NCI-H1417 (cell line): ENCODE measurements at places on chromosomes 16 and 17.

DNA sequence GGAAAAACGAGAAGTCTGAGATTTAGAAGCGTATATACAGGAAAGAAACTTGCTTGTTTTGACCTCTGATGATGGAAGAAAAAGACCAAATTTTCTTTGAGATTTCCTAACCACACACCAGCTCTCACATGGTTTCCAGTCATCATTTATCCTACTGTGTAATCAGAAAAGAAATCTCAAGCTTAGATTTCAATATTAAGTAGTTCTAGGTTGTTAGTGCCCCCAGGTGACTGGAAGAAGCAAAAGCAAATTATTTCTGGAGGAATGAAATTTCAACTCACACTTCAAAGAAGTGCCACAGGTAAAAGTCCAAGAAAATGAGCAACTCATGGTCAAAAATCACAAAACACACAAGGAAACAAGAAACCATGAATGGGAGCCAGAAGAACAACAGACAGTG, 51.8 kb upstream of the KDM6B start:
- no peak for DNase-seq

DNA sequence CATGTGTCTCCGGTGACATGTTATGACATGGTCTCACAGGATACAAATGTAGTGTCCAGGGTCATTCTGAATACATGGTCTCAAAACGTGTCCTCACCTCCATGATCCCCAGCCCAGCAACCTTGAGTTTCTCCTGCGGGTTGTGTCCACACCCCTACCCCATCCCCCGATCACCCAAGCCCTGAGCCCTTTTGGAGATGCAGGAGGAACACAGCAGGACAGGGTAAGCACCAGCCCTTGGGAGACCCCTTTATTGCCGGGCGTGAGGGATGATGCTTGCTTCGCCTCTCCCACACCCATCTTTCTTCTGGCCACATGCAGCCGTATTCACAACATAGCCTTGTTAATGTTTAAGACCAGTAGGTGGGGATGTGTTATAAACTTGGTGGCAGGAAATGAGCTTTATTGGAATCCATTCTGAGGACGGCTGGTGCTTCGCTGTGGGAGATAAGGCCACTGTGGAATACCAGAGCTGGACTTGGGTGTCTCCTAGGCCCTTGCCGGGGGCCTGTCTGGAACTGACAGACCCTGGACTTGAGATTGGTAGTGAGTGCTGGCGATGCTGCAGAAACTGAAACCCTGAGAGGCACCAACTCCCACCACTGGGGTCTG, 5.5 kb downstream of the TMEM132E start:
- DNase-seq = peak; percentile 15

- no peak for DNase-seq
Observed at GRCh38 chr17:53630638-53631037, 192.1 kb upstream of the KIF2B start.

DNA sequence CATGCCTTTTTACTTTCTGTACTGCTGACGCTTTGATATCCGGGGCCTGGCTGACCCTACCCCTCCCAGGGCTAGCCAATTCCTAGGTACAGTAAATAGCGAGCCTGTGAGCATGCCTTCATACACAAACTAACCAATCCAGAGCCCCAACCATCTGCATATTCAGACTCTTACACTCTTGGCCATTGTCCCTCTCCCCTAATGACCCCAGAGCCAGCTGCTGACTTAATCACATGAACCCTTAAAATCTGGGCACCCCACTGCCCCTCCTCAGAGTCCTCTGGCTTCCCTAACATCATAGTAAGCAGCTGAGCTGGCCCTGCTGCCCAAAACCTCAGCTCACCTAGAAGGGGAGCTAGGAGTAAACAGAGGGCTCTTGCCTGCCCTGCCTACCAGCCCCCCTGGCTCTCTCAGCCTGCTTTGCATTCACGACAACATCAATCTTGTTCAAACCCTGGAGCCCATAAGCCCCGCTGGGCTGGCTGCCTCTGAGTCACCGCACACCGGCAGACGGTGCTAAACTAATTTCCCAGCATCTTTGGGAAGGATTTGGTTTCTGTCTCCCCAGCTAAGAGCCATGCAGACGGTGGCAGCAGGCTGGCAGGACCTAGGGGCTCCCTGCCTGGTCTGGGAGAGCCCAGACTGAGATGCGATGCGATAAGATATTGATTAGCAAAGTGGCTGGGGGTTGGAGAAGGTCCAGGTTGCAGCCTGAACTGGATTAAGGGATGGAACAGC, 63.2 kb downstream of the CLEC19A start:
- DNase-seq = no peak

GRCh38 chr16:50653633-50654519, 27.2 kb downstream of the SNX20 start:
- no peak for DNase-seq

GRCh38 chr16:71711789-71712188, 12.7 kb downstream of the PHLPP2 start:
- no peak for DNase-seq

DNA sequence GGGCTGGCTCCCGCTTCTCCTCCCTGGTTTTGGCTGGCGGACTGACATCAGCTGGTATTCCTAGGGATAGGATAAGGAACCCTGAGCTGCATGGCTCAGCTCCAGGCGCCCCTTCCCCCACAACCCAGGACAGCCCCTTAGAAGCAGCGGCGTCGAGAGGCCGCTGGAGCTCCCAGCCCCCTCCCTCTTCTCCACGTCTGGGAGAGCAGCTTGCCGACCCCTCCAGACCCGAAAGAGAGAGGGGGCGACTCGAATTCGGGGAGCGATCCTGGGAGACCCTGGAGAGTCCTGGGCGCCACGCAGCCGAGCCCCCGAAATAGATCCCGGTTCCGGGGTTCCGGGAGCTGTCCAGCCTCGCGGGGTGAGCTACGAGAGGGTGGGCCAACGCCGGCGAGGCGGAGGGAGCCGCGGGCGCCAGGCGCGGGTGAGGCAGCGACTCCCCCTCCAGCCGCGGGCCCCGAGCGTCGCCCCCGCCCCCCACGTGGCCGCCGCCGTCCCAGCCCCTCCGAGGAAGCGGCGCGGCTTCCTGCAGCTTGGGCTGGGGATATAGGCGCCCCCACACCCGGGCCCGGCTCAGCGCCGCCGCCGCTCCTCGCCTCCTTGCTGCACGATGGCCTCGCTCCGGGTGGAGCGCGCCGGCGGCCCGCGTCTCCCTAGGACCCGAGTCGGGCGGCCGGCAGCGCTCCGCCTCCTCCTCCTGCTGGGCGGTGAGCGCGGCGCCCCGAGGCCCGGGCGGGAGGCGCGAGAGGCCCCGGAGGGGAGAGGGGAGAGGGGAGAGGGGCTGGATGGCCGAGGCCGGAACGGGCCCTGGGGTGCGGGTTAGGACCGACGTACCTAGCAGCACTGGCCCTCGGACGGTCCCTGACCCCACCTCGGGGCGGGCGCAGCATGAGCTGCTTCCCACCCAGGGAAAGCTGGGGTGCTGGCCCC, at the start of gene RAMP2:
Gene RAMP2, plus strand, starts transcription at position 576 of the 930 bp plus-strand sequence. Its CDS starts 35 bp downstream, at position 611.
- peak; percentile 90 for DNase-seq

DNA sequence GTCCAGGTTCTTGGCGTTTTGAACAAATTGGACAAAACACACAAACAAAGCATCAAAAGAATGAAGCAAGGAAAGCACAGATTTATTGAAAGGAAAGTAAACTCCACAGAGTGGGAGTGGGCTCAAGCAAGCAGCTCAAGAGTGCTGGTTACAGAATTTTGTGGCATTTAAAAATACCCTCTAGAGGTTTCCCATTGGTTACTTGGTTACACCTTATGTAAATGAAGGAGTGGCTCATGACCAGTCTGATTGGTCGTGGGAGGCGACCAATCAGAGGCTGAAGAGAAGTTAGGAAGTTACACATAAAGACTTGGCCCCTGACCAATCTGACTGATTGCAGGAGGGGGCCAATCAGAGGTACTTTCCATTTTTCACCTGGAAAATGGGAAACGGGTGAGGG, 1373.8 kb upstream of the GOT2 start:
- no peak for DNase-seq

GRCh38 chr16:47979616-47980182, 176.1 kb downstream of the ABCC12 start:
- no peak for DNase-seq

GRCh38 chr17:75371339-75371738, 34.1 kb downstream of the GRB2 start:
- no peak for DNase-seq

- DNase-seq = no peak
Observed at GRCh38 chr17:28491860-28492259, 14.3 kb upstream of the FOXN1 start.

- no peak for DNase-seq
Observed at GRCh38 chr16:88813269-88814143, 1.8 kb upstream of the APRT start.

DNA sequence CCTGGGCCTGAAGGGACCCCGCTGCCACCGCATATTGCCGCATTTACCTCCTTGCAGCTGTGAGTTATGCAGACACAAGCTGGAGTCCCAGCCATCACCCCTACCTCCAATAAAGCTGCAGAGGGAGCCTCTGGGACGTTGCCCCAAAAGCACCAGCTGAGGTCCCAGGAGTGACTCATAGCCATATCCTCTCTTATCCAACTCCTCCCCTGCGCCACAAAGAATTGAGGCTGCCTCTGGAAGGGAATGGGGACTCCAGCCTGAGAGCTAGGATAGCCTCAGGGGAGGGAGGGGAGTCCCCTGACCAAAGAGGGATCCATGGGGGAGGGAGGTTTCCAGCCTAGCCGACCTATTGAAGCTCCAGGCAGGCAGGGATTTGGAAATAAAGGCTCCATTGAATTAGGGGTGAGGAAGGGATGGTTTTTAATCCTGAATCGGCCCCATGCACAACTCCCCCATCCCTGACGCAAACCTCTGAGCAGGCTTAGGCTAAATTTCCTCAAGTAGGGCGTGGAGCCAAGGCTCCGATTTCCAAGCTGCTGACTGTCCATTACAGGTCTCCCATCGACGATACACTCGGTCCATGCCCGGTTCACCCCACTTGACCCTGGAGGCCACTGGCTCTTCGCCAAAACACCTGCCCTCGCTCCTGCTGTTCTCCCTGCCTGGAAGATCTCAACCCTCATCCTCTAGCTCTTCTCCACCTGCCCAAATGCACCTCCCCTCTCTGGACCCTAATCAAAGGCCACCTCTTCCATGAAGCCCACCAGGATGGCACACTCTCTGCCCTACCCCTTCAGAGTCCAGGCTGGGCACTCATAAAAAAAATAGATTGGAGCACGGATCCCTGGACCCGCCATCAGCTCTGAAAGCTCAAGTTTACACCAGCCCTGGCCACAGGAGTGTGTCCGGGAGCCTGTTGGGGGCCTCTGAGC, 27.5 kb downstream of the PIMREG start:
- DNase-seq = no peak

DNA sequence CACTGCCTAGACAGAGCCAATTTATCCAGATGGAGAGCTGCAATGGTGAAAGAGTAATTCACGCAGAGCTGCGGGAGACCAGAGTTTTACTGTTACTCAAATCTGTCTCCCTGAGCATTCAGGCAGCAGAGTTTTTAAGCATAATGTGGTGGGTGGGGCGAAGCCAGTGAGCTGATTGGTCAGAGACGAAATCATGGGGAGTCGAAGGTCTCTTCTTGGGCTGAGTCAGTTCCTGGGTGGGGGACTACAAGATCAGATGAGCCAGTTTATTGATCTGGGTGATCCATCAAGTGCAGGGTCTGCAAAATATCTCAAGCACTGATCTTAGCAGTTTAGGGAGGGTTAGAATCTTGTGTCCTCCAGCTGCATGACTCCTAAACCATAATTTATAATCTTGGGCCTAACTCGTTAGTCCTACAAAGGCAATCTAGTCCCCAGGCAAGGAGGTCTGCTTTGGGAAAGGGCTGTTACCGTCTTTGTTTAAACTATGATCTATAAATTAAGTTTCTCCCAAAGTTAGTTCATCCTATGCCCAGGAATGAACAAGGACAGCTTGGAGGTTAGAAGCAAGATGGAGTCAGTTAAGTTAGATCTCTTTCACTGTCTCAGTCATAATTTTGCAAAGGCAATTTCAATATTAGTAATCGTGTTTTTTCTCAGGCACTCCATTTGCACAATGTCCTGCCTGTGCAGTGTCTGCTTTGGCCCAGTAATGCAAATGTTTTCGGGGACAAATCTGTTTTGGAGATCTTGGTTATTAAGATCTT, 27.0 kb downstream of the PIGL start:
- DNase-seq = no peak

- DNase-seq = no peak
Observed at GRCh38 chr16:77399066-77399465, 35.8 kb downstream of the ADAMTS18 start.

DNA sequence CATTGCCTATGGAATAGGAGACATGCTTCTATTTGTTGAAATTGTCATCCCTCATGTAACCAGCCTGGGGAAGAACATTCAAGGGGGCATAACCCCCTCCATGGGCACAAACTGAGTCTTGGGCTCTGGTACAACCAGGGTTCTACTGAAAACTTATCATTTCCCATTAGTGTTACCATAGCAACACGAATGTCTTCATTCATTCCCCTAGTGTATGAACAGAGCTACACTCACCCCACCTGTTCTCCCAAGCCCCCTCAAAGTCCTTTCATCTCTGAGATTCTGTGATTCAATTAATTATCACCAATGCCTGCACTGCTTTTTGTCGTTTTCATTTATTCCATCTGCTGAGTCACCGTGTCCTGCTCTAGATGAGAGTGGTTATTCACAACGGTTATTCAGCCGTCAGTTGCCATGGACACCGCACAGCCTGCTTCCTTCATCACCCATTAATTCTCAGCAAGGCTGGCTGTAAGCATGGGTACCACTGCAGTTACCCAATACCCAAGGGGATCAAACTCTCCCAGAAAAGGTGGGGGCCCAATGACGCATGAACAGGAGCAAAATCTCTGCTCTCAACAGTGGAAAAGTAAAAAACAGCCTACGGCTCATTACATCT, 1.6 kb upstream of the GAST start:
- DNase-seq = peak; percentile 37

- DNase-seq = peak; percentile 49
Observed at GRCh38 chr17:81518785-81519283, 6.2 kb upstream of the ACTG1 start.

DNA sequence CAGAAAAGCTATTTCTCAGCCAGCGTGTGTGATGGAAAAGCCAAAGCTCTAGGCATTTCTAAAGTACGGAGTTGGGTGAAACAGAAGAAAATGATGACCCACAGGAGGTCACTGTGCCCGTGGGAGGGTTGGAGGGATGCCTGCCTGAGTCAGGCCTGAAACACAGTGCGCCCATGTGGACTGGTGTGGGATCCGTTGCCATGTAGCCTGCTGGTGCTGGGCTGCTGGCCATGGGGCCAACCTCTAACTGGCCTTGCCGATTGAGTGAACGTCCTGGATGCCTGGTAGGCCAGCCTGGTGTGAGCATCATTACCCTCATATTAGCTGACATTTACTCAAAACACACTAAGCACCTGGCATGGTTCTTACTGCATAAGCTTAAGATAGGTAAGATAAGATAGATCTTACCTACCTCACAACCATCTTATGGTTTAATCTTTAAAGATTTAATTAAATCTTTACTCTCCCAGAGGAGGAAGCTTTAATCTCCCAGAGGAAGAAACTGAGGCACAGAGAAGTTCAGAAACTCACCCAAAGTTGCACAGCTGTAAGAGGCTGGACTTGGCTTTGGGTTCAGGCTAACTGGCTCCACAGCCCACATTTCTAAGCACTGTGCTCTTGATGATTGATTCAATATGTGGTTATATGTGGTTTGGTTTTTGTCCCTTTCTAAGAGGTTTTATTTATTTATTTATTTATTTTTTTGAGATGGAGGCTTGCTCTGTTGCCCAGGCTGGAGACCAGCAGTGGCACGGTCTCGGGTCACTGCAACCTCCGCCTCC, 15.7 kb downstream of the MGAT5B start:
- DNase-seq = no peak
